ENCODE measurements at places on chromosomes 1 and 21. TPM values are rescaled to one million over a fixed set of nuclear protein-coding genes. Genes with fewer than 3 reads are reported as not detected.
A peak's percentile ranks its signal among the peaks of the same experiment; 100 is the strongest.

DNA sequence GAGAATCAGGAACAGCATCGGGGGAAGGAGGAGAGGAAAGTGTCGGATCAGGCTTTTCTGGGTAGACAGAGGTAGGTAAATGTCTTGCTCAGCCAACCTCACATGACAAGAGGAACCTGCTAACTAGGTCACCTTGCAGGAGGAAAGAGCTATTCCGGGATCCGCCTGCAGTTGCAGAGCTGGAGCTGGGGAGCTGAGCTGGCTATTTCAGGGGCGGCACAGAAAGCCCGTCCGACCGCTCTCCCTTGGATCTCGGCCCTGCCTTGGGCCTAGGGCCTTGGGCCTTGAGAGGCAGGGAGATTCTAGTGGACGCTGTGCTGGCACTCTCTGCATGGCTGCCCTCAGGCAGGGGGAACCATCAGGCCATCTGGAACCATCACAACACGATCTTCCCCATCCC lies 56.5 kb upstream of the CTPS1 start:
- H3K4me3 ChIP-seq = no peak overlapping the region
- H3K27ac ChIP-seq = no peak overlapping the region
- H3K27me3 ChIP-seq = peaks cover 5% of the 10 kb centered on the region
- H3K36me3 ChIP-seq = no peaks in the 10 kb centered on the region
- H3K4me1 ChIP-seq = peaks cover 7% of the 10 kb centered on the region
- DNase-seq = peak; percentile 23

- DNase-seq = no peak
- no peak overlapping the region for H3K4me3 ChIP-seq
- no peaks in the 10 kb centered on the region for H3K27me3 ChIP-seq
These were observed 28.0 kb downstream of the RRP1 start for GRCh38 chr21:43817157-43818086.

DNA sequence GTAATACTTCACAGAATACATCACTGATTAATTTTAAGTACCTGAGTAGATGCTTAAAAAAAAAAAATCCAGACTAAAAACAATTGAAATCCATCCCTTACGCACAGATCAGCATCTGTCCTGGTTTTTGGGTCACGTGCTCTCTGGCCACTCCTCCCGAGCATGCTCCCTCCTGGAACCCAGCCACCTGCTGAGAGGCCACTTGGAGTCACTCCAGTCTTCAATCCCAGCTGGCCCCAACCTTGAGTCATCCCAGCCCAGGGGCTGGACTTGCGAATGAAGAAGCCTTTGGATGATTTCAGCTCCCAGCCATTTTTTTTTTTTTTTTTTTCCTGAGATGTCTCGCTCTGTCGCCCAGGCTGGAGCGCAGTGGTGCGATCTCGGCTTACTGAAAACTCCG lies 8.9 kb downstream of the MAP1LC3C start:
- H3K27ac ChIP-seq = no peak overlapping the region
- H3K27me3 ChIP-seq = no peaks in the 10 kb centered on the region
- peak; percentile 44 for DNase-seq
- H3K4me3 ChIP-seq = no peak overlapping the region
- H3K4me1 ChIP-seq = no peaks in the 10 kb centered on the region

GRCh38 chr1:58158506-58159433 lies 387.8 kb downstream of the OMA1 start:
- H3K4me1 ChIP-seq = peaks cover 20% of the 10 kb centered on the region
- no peak for DNase-seq
- H3K27me3 ChIP-seq = no peaks in the 10 kb centered on the region

GRCh38 chr1:184870319-184870718 lies 104.0 kb downstream of the NIBAN1 start:
- no peaks in the 10 kb centered on the region for H3K36me3 ChIP-seq
- no peak overlapping the region for H3K4me3 ChIP-seq

GRCh38 chr1:227070638-227071285 lies 130.7 kb downstream of the COQ8A start:
- DNase-seq = no peak
- no peaks in the 10 kb centered on the region for H3K27me3 ChIP-seq

GRCh38 chr1:245788269-245788668 lies 633.5 kb downstream of the KIF26B start:
- H3K36me3 ChIP-seq = no peaks in the 10 kb centered on the region
- no peaks in the 10 kb centered on the region for H3K27me3 ChIP-seq
- no peaks in the 10 kb centered on the region for H3K4me1 ChIP-seq
- H3K27ac ChIP-seq = no peak overlapping the region

DNA sequence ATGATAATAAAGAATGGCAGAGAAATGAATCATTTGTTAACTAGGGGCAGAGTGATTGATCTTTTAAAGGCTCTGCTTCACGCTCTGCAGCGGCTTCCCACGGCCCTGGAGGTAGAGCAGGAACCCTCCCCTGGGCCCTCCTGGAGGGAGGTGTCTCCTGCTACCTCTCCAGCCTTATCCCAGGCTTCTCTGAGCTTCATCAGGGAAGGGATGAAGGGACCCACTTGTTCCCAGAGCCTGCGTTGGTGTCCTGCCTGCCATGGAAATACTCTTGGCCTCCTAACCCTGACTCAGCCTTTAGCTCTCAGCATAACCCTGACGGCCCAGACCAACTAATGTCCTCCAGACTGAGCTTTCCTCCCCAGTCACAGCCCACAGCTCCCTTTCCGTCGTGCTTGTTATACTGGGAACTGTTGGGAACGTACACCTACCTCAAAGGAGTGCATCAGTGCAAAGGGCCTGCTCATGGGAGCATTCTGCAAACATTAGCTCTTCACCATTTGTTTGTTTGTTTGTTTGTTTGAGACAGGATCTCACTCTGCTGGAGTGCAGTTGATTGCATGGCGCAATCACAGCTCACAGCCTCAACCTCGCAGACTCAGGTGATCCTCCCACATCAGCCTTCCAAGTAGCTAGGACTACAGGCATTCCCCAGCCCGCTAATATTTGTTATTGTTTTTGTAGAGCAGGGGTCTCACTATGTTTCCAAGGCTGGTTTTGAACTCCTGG lies 17.4 kb upstream of the HNRNPU start:
- no peak for DNase-seq
- no peaks in the 10 kb centered on the region for H3K36me3 ChIP-seq
- H3K27ac ChIP-seq = peak overlapping the region; percentile 25
- no peaks in the 10 kb centered on the region for H3K27me3 ChIP-seq

DNA sequence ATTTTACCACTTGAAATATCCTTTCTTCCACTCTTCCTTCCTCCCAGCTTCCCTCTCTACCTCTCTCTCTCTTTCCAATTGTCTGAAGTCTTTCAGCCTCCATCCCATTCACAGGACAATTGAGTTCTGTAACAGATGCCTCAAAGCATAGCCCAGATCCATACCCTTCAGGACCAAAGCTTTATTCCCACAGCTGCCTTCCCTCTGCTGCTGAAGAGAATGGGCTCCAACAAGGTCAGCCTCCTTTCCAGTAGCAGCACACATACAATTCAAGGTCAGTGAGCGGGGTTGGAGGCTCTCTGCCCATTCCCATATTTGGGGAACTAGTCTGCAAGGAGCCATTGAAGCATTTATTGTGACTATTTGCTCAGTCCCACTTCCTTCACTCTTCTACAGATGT lies 179.9 kb downstream of the DPYD start:
- H3K4me1 ChIP-seq = peaks cover 13% of the 10 kb centered on the region
- no peaks in the 10 kb centered on the region for H3K36me3 ChIP-seq
- DNase-seq = no peak
- no peaks in the 10 kb centered on the region for H3K27me3 ChIP-seq

DNA sequence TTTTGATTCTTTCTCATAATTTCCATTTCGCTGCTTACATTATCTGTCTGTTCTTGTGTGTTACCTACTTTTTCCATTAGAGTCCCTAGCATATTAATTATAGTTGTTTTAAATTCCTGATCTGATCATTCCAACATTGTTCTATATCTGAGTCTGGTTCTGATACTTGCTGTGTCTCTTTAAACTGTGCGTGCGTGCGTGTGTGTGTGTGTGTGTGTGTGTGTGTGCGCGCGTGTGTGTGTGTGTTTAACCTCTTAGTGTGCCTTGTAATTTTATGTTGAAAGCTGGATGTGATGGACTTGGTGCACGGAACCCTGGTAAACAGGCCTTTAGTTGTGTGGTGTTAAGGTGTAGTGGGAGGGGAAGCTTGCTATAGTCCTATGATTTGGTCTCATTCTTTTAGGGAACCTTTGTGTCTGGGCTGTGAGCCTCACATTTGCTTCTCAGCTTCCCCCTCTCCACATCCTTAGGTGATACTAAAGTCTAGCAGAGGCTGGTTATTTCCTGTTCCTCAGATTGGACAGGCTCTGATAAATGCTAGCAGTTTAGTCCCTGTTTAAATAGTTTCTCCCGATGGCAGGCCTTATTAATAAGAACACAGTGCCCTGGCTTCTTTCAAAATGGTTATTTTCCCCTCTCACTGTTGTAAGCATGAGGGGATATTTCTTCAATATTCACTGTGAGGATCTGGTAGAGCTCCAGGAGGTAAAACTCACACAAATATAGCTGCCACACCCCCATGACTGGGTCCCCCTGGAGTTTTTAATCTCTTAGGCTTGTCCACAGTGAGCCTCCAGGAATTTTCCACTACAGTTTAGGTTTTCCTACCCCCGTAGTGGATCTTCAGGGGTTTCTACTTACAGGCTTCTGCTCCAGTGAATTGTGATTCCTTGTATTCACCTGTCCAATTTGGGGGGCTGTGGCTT lies 118.3 kb downstream of the GALNT2 start:
- no peak for DNase-seq
- H3K27me3 ChIP-seq = no peaks in the 10 kb centered on the region
- H3K36me3 ChIP-seq = peaks cover 25% of the 10 kb centered on the region
- H3K4me3 ChIP-seq = peak overlapping the region; percentile 33

DNA sequence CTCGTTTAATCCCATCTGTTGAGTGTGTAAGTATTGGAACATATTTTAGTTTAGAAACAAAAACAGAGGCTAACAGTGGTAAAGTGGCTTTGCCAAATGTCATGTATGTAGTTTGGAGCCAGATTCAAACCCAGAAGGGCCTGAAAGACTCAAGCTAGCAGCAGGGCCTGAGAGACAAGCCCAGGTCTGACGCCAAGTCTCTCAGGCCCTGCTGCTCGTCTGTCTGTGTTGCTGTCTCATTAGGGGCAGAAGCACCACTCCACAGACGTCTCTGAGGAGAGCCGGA lies 8.3 kb downstream of the CITED4 start:
- H3K36me3 ChIP-seq = no peaks in the 10 kb centered on the region
- no peak for DNase-seq
- no peak overlapping the region for H3K4me3 ChIP-seq
- H3K27me3 ChIP-seq = peaks cover 8% of the 10 kb centered on the region
- H3K4me1 ChIP-seq = peaks cover 6% of the 10 kb centered on the region

- peaks cover 24% of the 10 kb centered on the region for H3K36me3 ChIP-seq
- H3K4me3 ChIP-seq = no peak overlapping the region
- H3K4me1 ChIP-seq = peaks cover 19% of the 10 kb centered on the region
- no peak for DNase-seq
These were observed 268.8 kb downstream of the KCTD3 start for GRCh38 chr1:215835951-215836350.

DNA sequence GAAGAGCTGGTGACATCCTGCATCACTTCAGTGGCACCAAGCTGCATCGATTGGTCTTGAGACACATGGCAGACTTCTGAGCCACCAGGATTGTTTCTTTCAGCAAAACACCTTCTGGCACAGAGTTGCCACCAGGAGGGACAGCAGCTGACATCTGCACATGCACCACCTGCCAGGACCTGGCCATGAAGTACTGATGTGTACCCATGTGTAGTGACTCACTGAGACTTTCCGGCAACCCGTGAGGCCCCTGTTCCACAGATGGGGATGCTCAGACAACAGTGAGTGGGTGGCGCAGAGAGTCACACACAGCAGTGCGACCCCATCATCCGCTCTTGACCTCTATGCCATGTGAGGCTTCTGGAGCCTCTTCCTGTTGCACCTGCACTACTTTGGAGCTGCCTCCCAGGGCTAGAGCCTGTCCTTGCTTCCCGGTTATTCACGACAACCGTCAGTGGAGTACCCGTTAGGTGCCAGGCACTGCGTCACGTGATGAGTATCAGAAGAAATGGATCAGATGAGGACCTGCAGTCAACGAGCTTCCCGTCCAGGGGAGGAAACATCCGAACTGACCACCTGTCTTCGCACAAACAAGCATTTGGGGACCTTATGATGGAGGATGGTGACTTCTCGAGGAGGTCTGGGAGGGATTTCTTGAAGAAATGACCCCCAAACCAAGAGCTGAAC lies 80.5 kb upstream of the VAMP3 start:
- peaks cover 9% of the 10 kb centered on the region for H3K4me1 ChIP-seq
- peaks cover 20% of the 10 kb centered on the region for H3K27me3 ChIP-seq
- no peak overlapping the region for H3K27ac ChIP-seq
- peaks cover 28% of the 10 kb centered on the region for H3K36me3 ChIP-seq
- no peak for DNase-seq

- DNase-seq = no peak
- peaks cover 14% of the 10 kb centered on the region for H3K36me3 ChIP-seq
- H3K27me3 ChIP-seq = peaks cover 2% of the 10 kb centered on the region
- H3K4me1 ChIP-seq = peaks cover 25% of the 10 kb centered on the region
- no peak overlapping the region for H3K4me3 ChIP-seq
These were observed 41.9 kb downstream of the CACNA1E start for GRCh38 chr1:181525104-181525721.

GRCh38 chr1:2044510-2045319 lies 5.5 kb upstream of the PRKCZ start:
- DNase-seq = peak; percentile 80
- H3K4me1 ChIP-seq = peaks cover 23% of the 10 kb centered on the region
- H3K27me3 ChIP-seq = peaks cover 13% of the 10 kb centered on the region
- peak overlapping the region; percentile 27 for H3K4me3 ChIP-seq
- H3K27ac ChIP-seq = no peak overlapping the region

DNA sequence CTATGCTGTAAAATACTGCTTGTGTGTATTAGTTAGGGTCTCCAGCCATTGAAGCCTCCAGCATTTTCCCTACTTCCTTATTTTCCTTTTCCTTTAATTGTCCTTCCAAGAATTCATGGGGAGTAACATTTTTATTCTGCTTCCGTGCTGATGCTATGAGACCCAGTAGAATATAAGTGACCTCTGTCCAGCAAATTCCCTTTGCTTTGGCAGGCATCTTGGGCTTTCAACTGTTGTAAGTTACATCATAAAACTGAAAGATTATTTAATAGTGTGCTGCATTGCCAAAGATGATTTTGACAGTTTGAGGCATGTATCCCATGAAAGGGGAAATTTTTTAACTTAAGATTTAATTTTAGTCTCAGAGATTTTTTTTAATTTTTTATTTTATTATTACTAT lies 48.1 kb upstream of the B3GALT2 start:
- H3K27me3 ChIP-seq = no peaks in the 10 kb centered on the region
- H3K4me3 ChIP-seq = no peak overlapping the region
- H3K36me3 ChIP-seq = peaks cover 8% of the 10 kb centered on the region

GRCh38 chr1:244598611-244599010 lies 54.3 kb upstream of the DESI2 start:
- no peaks in the 10 kb centered on the region for H3K27me3 ChIP-seq
- DNase-seq = no peak
- peaks cover 4% of the 10 kb centered on the region for H3K4me1 ChIP-seq

- DNase-seq = no peak
- H3K4me3 ChIP-seq = no peak overlapping the region
- H3K36me3 ChIP-seq = peaks cover 6% of the 10 kb centered on the region
- H3K4me1 ChIP-seq = no peaks in the 10 kb centered on the region
- no peaks in the 10 kb centered on the region for H3K27me3 ChIP-seq
- no peak overlapping the region for H3K27ac ChIP-seq
These were observed 34.3 kb upstream of the MTF1 start for GRCh38 chr1:37893673-37894072.

GRCh38 chr1:84427250-84428188 lies 29.2 kb downstream of the DNASE2B start:
- no peaks in the 10 kb centered on the region for H3K36me3 ChIP-seq
- H3K4me3 ChIP-seq = no peak overlapping the region
- H3K4me1 ChIP-seq = no peaks in the 10 kb centered on the region

PRAMEF2 gene
- total RNA-seq = not detected

CCDC190 gene
- not detected for total RNA-seq

KHDC4 gene
- total RNA-seq = 64.4 TPM

LHX8 gene
- total RNA-seq = 0.25 TPM

SLAMF6 gene
- not detected for total RNA-seq

CD1D gene
- 4.7 TPM for total RNA-seq

FCGR3B gene
- not detected for total RNA-seq

FRRS1 gene
- total RNA-seq = 6.2 TPM

FAM72A gene
- total RNA-seq = 30.6 TPM

Data from WTC11 (cell line).